ENCODE measurements at places on chromosomes 12 and 14. TPM values are rescaled to one million over a fixed set of nuclear protein-coding genes. Genes with fewer than 3 reads are reported as not detected.

Gene CIROP
- total RNA-seq = not detected

Gene REP15
- total RNA-seq = 1.6 TPM

Gene CCNB1IP1
- total RNA-seq = 35.0 TPM

Gene SOAT2
- total RNA-seq = 0.07 TPM

Gene AVPR1A
- not detected for total RNA-seq

Gene IL26
- total RNA-seq = not detected

Gene PMCH
- total RNA-seq = not detected

Gene SINHCAF
- total RNA-seq = 32.0 TPM

Gene KLHL33
- 0.17 TPM for total RNA-seq

Gene UNC79
- total RNA-seq = not detected

Gene SELPLG
- 0.73 TPM for total RNA-seq

Gene CACNA2D4
- not detected for total RNA-seq
